ENCODE measurements at places on chromosomes 1 and 21.

DNA sequence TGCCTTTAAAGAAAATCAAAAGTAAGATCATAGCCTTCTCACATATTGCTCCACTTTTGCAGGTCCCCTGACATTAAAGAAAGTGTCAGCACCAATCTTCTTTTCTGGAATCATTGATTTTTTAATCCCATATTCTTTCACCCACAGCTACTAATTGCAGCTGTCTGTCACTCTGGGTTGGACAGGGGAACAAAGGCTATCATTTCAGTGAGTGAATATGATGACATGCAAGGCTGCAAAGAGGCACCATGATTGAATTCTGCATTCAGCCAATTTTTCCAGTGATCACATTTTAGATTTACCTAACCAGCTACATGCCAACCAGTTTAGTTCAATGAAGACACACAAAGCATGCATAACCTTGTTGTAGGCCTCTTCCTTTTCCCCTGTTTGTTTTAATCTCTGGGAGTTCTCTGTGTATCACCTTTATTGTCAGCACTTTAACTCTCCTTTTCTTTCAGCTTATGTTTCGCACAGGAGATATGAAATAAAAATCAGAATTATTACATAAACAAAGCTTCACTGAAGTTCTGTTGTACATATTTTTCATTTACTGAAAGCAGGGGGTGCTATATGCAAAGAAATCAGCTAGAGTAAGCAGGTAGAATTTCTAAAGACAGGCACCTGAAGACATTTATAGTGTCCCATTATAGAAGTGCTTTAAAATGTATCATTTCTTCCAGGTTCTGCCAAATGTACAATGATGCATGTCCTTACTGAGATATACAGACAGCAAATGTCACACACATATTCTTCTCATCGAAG is 584.8 kb downstream of the PLA2G4A start:
- DNase-seq, result no peak

DNA sequence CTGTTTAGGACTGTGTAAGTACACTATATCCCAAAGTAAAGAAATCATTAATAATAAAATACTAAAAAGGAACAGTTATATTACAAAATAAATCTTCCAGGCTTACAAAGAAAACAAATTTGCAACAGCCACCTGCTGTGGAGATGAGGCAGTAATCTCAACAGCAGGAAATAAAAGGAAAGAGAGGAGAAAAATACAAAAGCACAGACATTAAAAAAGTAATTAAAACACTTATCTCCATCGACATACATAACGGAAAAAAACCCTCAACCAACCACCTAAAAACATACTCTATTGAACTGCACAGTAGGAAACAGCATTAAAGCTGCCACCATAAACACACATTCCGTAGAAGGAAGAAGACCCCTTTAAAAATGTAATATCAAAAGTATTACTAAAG is 317.6 kb downstream of the DPYD start:
- no peak for DNase-seq

- DNase-seq, result no peak
Measured at GRCh38 chr21:42208036-42208435, 10.9 kb upstream of the ABCG1 start.

DNA sequence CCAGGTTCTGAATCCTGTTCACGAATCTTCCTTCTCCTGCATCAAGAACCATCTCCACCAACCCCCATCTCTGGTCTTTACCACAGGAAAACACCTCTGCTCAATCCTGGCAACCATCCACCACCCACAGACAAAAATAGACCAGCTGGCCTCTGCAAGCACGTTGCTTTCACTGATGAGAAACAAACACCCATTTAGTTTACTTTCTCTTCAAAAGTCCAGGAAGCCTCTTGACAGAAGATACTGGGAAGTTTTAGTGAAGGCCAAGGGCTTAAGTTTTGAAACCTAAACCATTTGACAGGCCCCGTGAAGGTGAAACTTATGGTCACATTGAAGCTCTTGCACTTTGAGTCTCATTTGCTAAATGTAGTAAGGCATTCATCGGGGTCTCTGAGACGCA is 122.6 kb upstream of the PPP2R5A start:
- DNase-seq, result peak; percentile 5

DNA sequence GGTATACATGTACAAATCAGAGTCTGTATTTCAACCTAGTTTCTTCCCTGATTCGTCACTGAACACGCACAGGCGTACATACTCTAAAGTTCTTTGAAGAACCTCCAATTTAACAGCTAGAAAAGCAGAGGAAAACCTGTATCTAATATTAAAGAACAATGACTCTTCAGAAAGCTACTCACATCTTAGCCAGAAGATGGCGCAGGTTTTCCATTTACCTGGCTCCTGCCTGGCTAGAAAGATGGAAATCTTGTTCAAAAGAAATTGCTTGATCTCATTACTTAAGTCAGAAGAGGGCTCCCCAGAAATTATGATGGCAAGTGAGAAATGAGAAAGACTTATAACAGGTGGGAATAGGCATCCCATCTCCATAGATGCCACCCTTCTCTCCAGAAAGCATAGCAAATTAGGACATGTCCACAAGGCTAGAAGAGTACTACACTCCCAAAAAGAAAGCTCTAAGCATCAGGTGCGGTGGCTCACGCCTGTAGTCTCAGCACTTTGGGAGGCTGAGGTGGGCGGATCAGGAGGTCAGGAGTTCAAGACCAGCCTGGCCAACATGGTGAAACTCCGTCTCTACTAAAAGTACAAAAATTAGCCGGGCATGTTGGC is 19.0 kb upstream of the L1TD1 start:
- DNase-seq, result no peak

- no peak for DNase-seq
Measured at GRCh38 chr1:64838486-64838885, 93.6 kb downstream of the RAVER2 start.

DNA sequence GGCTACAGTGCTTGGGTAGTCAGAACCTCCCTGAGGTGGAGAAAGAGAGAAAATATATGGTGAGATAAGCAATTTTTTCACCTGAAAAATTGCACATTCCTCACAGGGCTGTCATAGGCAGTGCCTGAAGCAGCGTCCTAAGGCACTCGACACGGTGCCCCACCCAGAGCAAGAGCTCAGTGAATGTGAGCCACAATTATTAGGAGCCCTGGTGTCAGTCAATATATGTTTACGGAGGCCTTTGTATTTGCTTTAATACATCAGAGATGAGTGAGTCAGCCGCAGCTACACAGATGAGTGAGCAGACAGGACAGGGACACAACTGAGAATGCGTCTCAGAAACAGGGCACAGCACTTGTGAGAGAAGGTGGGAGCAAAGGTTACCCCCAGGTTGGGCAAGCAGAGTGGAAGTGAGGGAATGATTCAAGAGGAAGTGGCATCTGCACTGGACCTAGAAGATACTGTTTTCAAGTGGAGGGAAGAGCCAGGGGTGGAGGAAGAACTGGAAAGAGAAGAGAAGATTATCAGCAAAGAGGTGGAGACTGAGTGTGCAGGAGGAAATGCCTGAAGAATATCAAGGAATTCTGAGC is 5.2 kb upstream of the PIGC start:
- DNase-seq, result no peak

GRCh38 chr1:150429805-150430204 is 57.4 kb upstream of the TARS2 start:
- no peak for DNase-seq

- DNase-seq, result peak; percentile 19
Measured at GRCh38 chr21:41411449-41412089, 14.5 kb upstream of the MX1 start.
